ENCODE measurements at places on chromosomes 16 and 17.

DNA sequence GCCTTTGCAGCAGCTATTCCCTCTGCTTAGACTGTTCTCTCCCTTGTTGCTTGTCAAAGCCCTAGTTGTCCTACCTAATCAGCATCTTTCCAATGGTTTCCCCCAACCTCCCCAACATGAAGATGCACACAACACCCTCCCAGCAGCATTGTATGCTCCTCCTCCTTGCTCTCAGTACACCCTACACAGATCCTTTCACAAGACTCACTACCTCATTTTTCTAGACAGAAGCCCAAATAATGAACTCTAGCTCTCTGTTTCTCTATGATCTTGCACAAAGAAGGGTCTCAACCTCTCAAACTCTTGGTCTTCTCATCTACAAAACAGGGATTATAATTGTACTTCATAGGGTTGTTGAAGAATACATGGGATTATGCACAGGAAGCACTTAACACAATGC, 19.4 kb downstream of the PSME3IP1 start:
- DNase-seq, result no peak

- no peak for DNase-seq
These were observed 11.9 kb upstream of the GPRC5C start for GRCh38 chr17:74419928-74420411.

GRCh38 chr17:57957120-57957850, 2.1 kb upstream of the CUEDC1 start:
- no peak for DNase-seq

GRCh38 chr16:86611525-86611855, 33.1 kb downstream of the FOXL1 start:
- no peak for DNase-seq

GRCh38 chr17:55845385-55845784, 94.5 kb downstream of the PCTP start:
- DNase-seq, result peak; percentile 0

- no peak for DNase-seq
These were observed 11.5 kb upstream of the CNGB1 start for GRCh38 chr16:57982385-57982784.

GRCh38 chr16:57007530-57007929, 18.2 kb downstream of the NLRC5 start:
- DNase-seq, result no peak

GRCh38 chr16:8729779-8730334, 55.4 kb downstream of the ABAT start:
- DNase-seq, result no peak
